Left forelimb (tissue), 1 donor: ENCODE measurements at places on chromosomes 5 and 9.

DNA sequence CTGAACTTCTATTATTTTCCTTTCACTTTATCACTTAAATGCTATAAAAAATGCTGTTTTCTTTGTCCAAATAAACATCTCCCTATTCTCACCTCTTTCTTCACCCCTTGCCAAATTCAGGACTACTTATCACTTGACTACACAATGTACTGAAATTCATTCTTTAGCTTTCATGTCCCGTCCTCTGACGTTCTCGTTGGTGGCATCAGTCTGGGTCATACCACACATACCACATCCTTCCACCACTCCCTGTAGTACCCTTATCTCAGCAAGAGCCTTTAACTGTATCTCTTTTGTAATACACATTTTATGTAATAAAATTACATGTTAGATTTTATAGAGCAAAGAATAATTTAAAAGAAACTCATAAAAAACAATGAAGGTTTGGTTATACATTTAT, 231.1 kb upstream of the PAPPA start:
- no peak for DNase-seq

DNA sequence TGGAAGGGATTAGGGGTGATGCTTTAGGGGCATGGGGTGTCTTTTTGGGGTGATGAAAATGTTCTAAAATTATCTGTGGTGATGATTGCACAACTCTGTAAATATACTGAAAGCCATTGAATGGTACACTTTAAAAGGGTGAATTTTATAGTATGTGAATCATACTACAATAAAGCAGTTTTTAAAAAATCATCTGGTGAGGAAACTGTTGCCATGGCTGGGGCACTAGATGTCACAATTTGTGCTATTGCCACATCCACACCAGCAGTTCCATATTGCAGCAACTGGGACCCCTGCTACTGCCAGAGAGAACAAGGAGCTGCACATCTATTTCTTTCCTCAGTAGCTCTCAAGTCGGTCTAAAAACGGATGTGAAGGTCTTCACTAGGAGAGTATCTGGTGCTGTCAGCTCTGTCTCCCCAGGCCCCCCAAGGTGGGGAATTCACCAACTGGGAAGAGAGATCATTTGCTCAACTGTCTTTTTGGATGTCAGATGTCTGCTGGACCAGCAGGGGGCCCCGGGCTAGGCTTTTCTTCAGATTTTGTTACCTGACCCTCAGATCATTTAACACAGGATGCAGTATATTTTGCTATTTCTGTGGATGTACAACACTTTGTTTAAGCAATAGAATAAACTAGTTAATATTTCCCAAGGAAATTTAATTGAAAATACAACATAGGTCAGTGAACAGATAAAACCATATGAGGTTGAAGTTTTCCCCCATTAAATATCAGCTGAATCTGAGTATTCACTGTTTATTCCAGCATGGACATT, 13.2 kb downstream of the CMYA5 start:
- no peak for DNase-seq

- DNase-seq: no peak
These were observed 144.7 kb downstream of the KDM4C start for GRCh38 chr9:6902423-6902822.

- no peak for DNase-seq
These were observed 129.4 kb downstream of the C9orf50 start for GRCh38 chr9:129491487-129491855.

DNA sequence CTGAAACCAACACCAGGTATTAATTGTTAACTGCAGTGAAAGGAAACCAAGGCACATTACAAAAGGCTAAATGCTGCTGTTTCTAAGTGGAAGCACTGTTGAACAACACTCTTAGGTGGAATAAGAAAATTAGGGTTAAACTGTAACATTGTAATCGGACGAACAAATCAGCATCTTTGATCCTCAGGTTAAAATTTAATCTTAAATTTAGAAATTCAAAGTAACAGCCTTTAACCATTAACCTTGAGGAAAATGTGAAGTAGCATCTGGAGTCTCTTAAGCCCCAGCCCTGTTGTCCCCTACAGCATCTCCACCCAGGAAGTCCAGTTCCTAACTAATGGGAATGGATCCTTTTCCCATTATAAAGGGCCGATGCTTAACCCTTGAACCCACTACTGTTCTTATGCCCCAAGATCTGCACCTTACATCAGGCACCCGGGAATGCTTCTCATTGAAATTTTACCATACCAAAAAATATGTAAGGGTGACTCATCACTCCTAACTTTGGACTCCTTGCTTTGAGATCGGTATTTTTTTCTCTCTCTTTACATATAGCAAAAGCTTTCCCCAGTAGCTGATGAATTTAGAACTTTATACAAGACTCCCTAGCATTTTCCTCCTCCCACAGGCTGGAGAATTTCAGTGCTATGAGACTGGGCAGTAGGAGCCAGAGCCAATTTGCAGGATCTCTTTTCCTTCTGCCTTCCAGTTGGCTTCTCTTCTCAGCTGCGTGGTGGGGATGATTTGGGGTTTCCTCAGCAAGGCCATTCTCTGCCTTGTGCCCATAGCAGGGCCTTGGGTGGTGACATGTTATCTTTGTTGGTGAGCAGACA, 32.0 kb upstream of the ITGA2 start:
- no peak for DNase-seq

DNA sequence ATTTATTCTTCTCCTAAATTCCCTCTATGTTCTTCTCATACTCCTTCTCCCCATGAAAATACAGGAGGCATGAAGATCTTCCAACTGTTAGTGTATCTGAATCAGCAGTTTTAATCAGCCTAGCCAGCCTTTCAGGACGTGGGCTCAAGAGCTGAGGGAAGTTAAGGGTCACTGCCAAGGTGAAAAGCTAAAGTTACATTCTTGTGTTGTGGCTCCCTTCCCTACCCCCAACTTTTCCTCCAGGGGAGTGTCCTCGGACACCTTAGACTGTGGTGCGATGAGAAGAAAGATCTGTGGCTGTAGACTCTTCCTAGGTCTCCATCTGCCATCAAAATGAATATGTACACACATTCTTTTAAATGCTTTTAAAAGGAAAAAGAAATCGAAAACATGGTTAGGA, 4.2 kb downstream of the DMRT3 start:
- DNase-seq: no peak

DNA sequence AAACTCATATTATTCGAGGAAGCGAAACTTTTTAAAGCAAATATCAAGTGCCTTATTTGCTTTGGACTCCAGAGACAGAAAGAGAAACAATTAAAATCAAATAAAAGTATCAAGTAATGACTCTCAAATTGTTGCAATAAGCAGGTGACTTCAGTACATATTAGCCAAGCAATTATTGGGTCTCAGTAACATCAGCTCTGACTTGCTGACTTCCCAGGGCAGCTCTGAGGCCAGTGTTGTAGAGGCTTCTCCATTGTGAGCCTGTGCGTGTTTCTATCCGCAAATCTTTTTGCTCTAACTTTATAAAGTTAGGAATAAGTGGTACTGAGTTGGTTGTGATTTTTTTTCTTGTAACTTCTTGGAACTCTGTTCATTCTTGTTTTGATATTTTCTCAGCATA, 186.8 kb upstream of the PRLR start:
- DNase-seq: no peak

GRCh38 chr9:131663288-131663687, 76.6 kb downstream of the RAPGEF1 start:
- no peak for DNase-seq

DNA sequence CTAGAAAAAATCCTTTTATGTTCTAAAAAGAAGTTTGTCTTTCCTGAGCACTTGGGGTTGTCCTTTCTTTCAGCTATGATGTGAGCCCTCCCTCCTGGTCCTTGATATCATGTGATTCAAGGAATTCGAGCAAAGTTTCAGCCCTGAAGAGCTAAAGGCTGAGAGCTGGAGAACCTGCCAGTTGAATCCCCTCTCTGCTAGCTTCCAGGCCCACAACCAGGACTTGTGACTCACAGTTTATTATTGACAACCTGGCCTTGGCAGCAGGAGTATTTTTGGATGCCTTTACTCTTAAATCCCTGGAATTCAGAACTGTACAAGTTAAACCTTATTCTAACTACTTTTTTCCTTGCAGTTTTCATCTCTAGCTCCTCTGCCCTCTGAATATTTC, 182.8 kb downstream of the SPOCK1 start:
- DNase-seq: no peak

- no peak for DNase-seq
These were observed 81.8 kb downstream of the NLN start for GRCh38 chr5:65803699-65804391.

- DNase-seq: no peak
These were observed 96.8 kb downstream of the VAV2 start for GRCh38 chr9:133895335-133895734.

GRCh38 chr5:72234868-72235267, 85.2 kb downstream of the MRPS27 start:
- DNase-seq: no peak

GRCh38 chr5:16933337-16933736, 2.8 kb downstream of the MYO10 start:
- no peak for DNase-seq

DNA sequence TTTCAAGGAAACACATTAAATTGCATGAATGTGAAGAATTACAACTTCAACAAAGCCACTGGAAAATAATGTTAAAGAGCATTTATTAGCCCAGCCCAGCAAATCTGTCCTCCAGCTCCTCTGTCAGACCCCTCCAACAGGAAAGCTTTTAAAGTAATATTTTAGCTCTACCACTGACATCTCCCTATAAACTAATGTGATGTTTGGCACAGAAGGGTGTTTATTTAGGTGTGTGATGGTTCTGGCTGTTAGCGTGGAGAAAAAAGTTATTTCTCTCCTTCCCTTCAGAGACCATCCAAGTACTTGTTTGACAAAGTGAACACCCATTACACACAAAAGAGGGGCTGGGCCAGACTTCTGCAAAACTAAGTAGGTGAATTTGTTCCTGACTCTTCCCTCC, 111.9 kb upstream of the TARS1 start:
- no peak for DNase-seq

- DNase-seq: peak; percentile 68
These were observed 127.8 kb downstream of the KCNIP1 start for GRCh38 chr5:170631466-170632195.

DNA sequence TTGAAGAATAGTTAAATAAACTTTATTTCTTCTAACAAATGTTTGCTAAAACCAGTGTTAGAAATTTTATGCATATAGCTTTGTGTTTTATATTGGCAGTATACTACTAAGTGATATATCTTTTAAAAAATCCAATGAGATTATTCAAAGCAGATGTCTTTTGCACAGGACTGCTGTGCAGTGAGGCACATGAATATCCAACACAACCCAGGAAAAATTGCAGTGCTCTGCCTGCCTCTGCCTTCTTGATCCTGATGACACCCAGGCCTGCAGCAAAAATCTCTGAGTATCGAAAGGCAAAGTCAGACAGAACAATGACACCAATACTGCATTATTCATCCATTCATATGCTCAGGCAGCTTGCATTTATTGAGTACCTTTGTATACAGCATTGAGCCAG, 1076.5 kb upstream of the ARRDC3 start:
- DNase-seq: no peak

DNA sequence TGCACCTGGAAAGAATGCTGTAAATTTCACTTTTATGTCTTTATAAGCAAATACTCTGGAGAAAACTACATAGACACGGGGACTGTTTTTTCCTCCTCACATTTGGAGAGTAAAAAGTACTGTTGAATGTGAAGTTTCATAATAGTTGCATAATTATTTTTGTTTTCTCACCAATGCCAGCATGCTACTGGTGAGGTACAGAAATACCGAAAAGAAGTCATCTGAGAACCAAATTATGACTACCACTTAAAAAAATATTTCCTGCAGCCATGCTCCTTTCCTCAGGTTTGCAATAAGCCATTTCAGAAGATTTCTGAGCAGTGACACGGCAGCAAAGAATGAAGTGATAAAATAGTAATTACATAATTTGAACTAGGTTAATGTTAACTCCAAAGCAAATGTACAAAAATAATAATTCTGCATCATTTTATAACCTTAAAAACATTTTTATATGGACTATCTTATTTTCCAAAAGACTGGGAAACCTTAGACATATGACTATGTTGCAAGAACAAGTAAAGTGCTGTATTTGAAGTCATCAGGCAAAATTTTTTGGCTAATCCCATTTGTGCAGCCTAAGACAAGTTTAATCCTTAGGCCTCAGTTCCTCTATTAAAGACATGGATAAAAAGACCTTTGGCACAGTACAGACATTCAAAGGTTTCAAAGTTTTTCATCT, 144.7 kb downstream of the PCSK1 start:
- DNase-seq: no peak

DNA sequence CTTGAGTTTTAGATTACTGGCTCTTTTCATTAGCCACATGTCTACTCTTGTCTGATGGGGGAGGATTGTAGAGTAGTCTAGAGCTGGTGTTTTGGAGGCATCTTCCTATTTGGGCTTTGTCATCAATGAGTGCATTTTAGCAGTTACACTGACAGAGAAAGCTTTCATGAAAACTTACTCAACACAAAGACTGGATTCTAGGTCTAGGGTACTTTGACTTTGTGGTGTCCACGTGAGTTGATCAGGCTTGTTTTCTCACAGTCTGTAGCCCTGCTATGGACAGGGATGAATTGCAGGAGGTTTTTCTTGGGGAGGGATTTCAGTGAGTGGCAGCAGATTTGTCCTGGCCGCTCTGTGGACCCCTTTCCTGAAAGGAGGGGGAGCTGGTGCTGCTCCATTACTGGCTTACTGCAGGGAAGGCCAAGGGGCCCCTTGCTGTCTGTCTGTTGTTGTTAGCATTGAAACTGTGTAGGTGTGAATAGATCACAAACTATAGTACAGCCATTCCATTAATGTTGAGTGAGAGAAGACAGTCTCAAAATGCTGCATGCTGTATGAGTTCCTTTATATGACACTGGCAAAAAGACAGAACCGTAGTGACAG, 6.6 kb downstream of the TRIO start:
- no peak for DNase-seq

GRCh38 chr5:179836225-179837019, 15.7 kb downstream of the SQSTM1 start:
- no peak for DNase-seq

DNA sequence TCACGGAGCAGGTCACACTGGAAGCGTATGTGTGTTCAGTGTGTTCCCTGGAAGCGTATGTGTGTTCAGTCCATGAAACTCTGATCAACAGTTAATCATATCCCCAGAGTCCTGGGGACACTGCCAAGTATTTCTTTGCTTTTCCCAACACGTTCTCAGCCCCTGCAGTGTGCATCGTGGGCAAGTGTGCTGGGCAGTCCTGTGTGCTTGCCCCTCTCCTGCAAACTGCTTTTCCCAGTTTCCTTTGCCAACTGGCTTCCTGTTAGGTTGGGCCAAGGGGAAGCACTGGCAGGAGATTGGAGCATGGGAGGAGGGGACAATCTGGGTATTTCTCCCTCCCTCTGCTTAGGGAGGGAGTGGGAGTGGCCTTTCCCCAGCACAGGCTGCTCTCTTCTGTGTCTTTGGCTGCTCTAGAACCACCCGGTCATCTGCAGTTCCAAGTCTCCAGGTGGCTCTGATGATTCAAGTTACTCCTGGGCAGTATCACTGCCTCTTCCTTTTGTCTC, 36.8 kb upstream of the NEK6 start:
- DNase-seq: no peak

DNA sequence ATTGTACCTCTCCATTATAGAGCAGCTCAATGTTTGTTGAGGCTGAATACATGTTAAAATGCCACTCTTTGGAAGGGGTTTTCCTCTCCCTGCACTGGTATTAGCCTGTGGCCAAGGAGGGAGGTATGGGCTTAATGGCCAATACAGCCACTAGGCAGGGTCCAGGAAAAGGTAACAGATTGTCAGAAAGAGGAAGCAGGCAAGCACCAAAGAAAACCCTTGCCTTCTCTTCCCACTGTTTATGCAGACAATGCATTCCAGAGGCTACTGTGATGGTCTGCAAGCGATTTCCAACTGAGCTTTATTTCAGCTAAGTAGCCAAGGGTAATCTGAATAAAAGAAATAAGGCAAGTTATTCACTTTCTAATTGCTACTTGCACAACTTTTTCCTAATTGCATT, 95.3 kb upstream of the SLC27A6 start:
- no peak for DNase-seq
